CD4-positive, alpha-beta T cell (primary cell): ENCODE measurements at places on chromosomes 16 and 17.

GRCh38 chr17:62702746-62703260 lies 75.3 kb downstream of the MRC2 start:
- DNase-seq, result no peak

DNA sequence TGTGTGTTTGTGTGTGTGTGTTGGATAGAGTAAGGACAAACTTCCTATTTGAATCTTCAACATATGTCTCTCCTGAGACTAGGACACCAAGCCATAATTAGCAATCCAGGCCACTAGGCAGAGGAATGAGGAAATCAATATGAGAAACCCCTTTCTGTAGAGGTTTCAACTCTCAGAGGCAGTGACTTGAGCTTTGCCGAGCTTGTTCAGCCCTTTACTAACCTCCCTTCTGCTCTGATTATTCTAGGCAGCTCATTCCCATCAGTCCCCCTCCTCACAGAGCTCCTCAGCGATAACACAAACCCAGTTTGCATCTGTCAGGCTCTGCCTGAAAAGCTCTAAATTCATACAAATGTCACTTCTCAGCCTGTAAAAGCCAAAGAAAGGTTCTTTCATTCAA lies 1030.3 kb downstream of the CDH8 start:
- no peak for DNase-seq

GRCh38 chr16:53605356-53605755 lies 98.3 kb downstream of the RPGRIP1L start:
- DNase-seq, result no peak

DNA sequence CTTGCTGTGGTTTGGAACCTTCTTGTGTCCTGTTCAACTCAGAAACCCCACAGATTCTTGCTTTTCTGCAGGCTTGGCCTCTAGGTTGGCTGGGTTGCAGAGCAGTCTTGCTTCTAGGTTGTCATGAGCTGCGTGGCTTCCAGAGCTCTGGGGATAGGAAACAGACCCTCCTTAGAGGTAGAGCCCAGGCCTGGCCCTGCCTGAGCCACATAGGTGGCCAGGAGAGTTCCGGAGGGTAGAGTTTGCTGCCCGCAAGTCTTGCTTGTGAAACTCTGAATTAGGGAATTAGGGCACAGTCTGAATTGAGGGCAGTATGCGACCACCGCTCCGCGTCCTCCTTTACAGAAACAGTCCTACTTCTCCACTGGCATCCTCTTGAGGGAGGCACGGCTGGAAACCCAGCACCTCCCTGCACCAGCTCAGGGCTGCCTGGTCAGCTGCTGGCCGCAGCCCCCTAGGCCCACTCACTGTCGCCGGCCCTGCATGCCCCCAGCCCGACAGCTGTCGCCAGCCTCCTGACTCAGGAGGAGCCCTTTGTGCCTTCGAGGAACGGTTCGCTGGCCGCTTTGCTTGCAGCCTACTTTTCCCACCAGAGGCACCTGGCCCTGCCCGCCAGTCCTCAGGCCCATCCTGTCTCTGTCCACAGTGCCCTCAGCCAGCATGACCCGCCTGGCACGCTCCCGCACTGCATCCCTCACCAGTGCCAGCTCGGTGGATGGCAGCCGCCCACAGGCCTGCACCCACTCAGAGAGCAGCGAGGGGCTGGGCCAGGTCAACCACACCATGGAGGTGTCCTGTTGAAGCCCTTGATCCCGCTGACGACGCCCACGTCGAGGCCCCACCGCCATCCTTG lies 4.3 kb upstream of the SETD6 start:
- no peak for DNase-seq

DNA sequence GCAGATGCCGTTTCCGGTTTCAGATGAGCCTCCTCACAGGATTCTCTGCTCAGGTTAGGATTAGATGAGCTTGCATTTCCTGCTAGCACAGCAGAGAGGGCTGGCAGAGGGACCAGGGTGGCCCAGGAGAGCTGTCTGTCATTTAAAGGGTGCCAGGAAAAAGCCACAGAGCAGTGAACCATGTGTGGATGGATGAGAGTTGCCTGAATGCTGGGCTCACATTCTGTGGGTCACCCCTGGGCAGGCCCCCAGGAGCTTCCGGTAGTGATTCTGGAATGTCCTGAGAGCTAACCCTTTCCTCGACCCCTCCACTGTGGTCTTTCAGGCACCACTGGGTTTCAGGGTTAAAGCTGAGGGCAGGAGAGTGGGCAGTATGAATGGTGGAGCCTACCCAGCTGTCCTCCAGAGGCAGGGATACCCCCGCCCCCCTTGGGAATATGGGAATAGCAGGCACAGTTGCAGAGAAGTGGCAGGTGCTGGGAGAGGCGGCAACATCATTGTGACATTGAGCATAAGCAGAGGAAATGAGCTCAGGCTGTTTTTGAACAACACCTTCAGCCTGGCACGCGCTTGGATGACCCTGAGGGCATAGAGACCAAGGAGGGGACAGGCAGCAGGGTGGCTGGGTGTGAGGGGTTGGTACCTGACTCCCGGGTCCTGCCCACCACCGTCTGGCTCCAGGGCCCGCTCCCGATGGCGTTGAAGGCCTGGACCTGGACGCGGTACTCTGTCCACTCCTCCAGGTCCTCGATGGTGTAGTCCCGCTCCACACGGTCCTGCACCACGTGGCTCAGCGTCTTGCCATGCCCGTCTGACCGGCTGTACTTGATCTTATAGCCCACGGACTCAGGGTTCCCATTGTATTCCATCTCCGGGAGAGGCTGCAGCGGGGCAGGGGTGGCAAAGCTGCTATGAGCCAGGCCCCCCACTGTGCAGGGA lies 83.0 kb upstream of the CDC42EP4 start:
- DNase-seq, result no peak

DNA sequence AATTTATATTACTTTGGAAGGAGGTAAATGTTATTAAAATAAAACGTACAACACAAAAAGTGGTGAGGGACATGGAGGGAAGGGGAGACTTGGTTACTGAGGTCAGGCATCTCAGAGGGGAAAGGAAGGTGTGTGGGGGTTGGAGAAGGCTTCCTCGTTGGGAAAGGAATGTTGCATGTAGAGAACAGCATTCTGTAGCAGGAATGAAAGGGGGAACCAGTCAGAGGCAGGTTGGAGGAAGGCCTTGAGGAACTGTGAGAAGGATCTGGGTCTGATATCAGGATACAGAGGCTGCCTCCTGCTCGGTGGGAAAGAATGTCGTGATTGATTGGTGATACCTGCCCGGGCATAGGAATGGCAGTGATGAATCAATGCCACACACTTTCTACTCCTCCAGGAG lies 103.3 kb upstream of the ZFHX3 start:
- DNase-seq, result no peak

DNA sequence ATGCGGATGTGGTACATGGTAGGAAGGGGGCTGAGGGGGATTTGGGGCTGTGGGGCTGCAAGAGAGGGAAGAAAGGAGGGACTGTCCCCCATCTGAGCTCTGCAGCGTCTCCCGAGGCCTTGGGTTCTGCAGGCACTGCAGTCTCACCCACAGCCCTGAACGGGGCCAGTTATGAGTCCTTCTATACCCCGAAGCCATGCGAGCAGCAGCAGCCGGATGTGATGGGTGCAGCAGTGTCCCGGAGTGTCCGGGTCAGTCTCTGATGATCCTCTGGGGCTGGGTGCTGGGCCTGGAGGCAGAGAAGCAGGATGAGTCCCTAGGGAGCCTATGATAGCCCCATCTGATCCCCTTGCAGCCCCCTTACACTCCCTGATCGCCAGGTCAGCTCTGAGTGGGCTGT lies 41.5 kb downstream of the CPNE2 start:
- DNase-seq, result no peak

- DNase-seq, result no peak
Observed at GRCh38 chr16:81431554-81432353, 12.9 kb upstream of the CMIP start.

GRCh38 chr16:86862595-86863280 lies 284.4 kb downstream of the FOXL1 start:
- DNase-seq, result no peak

DNA sequence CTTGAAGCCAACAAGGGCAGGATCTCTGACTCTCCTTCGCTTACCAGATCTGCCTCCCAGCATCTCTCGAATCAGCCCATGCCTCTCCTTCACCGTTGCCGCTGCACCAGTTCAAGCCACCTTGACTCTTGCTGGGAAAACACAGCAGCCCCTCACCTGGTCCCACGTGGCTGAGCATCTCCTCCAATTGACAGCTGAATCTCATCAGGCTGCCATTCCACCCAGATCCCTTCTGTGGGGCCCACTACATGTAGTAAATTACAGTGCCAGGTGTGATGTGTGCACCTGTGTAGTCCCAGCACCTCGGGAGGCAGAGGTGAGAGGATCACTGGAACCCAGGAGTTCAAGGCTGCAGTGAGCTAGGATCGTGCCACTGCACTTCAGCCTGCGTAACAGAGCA lies 37.8 kb upstream of the C16orf78 start:
- no peak for DNase-seq

DNA sequence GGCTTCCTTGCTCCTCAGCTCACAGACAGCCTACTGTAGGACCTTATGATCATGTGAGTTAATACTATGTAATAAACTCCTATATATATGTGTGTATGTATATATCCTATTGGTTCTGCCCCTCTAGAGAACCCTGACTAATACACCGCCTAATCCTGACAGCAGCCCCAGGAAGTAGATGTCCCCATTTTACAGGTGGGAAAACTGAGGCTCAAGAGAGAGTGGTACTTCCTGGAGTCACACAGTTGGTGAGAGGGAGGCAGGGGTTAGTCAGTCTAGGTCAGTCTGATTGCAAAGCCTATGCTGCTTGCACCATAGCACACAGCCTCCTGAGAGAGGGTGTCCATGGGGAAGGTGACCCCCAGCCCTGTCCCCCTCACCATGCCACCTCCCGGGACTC lies 42.7 kb upstream of the C16orf82 start:
- DNase-seq, result no peak

GRCh38 chr16:69717066-69717465 lies 9.3 kb downstream of the NQO1 start:
- DNase-seq, result no peak

GRCh38 chr16:1427473-1428461 lies 3.1 kb upstream of the PERCC1 start:
- DNase-seq, result no peak

- DNase-seq, result no peak
Observed at GRCh38 chr16:9778849-9779248, 403.4 kb downstream of the GRIN2A start.
